ENCODE measurements at places on chromosomes 5 and 9.

- no peak for DNase-seq
Measured at GRCh38 chr5:39794513-39795210, 369.9 kb upstream of the DAB2 start.

- DNase-seq: no peak
Measured at GRCh38 chr9:16485575-16486321, 384.7 kb downstream of the BNC2 start.

GRCh38 chr9:93290495-93291434 lies 106.8 kb downstream of the WNK2 start:
- DNase-seq: no peak

- DNase-seq: no peak
Measured at GRCh38 chr5:8229551-8229950, 360.6 kb downstream of the MTRR start.
